ENCODE measurements at places on chromosomes 6 and 20.
A peak's percentile ranks its signal among the peaks of the same experiment; 100 is the strongest.

DNA sequence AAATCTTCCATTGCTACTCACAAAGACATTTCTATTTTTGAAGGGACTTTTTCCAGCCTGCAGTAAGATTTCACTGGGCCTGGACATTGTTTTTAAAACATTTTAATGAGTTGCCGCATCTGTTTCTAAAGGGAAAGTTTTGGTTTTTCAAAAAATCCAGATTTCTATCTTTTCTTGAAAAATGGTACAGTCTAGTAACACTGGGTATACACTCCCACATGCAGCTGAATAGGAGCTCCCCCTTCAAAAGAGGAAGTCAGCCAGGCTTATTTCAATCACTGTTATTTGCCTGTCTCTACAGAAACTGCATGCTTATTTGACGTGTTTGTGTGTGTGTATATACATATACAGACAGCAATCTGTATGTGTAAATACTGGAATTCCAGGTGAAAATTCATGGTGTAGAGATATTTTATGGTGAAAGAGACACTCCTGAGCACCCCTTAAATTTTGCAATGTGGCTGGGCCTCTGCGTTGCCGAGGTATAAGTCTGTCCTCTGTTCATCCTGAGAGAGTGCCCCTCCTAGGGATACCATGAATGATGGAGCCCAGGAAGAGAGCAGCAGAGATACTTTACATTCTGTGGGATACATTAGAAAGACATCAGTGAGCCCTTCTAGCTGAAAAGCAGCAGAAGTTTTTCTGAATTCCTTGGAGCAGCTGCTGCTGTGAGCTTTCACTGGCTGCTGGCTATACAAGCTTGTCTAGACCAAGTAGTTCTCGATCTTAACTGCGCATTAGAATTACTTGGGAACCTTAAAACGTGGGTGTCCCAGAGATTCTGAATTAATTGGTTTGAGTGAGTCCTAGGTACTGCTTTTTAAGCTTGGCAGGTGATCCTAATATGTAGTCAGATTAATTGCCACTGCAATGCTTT, 12.0 kb upstream of the ABRACL start:
- no peak for DNase-seq

DNA sequence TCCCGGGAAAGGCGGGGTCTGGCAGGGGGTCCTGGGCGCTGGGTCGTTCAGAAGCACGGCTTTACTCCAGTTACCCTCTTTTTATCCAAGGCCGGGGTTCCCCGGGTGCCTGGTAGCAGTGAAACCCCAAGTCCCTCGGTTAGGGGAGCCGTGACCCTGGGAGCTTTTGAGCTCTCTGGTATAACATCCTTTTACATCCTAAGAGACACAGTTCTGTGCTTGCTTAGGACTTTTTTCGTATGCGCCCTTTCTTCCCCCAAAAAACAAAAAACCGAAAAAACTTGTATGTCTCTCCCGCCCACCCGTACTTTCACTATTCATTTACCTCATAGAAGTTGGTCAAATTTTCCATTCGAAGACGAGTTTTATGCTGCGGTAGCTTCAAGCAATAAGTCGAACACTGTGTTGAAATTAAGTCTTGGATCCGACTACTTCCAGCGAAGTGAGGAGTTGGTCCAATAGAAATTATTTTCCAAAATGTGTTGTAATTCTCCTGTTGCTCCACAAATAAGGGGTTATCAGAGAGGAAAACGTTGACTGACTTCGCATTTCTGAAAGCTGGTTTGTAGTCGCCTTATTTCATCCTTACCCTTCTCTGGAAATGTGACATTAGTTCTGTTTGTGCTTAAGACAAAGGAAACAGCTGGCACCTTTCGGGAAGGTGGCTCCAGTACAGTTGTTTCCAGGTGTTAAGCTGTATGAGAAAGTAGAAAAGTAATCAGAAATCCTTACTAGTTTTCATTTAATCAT, 816 bp upstream of the MAN1A1 start:
- no peak for DNase-seq

- no peak for DNase-seq
These were observed 11.8 kb upstream of the KCNQ2 start for GRCh38 chr20:63484236-63484635.

DNA sequence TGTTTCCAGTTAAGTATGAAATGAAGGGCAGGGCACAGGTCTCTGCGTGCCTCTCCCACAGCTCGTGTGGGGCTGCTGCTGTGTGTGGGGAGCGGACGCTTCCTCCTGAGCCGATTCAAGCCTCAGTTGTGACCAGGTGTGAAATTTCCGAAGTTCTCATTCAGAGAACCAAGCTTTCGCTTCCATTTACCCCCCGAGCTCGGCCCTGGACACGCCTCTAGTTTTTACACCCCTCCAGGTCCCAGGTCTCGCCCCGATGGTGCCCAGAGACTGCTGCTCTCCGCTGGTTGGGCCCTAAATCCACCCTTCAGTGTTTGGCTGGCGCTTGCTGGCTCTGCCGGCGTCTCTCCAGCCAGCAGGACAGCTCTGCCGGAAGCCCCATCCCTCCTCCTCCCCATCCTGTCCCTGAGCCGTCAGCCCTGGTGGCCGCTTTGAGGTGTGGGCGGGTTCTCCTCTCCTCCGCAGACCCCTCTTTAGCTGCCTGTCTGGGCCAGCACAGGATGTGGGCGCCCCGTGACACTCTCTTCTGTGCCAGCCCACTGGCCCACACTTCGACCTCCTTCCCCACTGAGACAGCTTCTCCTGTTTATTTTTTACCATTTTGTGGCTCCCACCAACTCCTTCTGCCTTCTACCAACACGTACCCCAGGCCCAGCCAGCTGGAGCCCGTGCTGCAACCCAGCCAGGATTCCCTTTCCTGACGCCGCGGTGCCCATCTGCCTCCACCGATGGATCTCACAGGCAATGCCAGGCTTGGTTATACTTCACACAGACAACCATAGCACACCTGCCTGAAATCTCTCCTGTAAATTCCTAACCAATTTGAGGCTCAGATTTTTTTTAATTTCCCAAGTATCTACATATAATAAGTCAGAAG, 142.8 kb downstream of the DLL1 start:
- DNase-seq, result no peak

GRCh38 chr20:3400260-3401155, 7.0 kb downstream of the DNAAF9 start:
- DNase-seq, result no peak

DNA sequence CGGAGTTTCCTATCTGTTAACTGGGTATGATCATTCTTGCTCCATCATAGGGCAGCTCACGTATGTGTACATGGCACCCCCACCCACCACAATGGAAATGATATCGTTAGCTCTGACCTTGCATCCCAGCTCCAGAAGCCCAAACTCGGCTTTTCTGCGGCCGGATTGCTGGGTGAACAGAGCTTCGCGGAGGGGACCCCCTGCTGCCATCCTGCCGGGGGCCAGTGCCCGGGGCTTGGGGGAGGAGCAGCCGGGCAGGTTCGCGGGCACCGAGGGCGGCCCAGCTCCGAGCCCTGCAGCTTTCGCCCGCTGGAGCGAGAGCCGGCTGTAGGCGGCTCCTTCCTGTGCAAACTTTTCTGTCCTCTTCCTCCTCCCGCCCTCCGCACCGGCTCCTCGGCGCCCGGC, 24.9 kb upstream of the FUCA2 start:
- peak; percentile 25 for DNase-seq

DNA sequence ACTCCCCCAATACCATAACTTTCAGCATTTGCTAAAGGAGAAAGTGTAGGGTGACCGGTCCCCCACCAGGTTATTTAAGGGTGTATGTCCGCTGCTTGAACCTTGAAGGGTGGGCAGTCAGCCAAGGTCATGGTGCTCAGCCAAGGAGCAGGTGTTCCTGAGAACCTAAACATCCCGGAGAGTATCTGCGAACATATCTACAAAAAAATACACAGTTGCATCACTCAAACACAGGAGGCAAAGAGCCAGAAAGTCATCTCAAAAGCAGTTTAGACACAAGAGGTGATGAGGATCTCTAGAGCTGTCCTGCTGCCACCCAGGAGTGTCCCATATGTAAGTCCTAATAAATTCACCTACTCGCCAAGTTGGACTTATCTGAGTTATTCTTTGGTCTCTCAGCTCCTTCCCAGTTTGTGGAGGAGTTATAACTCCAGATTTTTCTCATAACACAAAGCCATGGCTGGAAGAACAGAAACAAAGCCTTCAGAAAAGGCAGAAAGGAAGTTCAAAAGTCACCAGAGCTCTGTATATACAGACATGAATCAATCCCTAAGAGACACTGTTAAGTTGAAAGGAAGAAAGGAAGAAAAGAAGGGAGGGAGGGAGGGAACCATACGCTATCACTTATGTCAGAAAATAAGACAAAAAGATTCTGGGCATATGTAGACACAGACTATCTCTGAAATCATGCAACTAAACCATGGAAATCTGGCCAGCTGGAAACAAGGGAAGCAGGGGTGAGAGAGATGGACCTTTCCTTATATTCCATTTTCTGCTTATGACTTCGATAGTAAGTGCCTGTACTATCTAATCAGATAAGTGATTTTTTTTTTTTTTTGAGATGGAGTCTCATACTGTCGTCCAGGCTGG, 11.3 kb downstream of the MBOAT1 start:
- no peak for DNase-seq

GRCh38 chr6:14701946-14702345, 543.9 kb upstream of the JARID2 start:
- DNase-seq, result no peak

DNA sequence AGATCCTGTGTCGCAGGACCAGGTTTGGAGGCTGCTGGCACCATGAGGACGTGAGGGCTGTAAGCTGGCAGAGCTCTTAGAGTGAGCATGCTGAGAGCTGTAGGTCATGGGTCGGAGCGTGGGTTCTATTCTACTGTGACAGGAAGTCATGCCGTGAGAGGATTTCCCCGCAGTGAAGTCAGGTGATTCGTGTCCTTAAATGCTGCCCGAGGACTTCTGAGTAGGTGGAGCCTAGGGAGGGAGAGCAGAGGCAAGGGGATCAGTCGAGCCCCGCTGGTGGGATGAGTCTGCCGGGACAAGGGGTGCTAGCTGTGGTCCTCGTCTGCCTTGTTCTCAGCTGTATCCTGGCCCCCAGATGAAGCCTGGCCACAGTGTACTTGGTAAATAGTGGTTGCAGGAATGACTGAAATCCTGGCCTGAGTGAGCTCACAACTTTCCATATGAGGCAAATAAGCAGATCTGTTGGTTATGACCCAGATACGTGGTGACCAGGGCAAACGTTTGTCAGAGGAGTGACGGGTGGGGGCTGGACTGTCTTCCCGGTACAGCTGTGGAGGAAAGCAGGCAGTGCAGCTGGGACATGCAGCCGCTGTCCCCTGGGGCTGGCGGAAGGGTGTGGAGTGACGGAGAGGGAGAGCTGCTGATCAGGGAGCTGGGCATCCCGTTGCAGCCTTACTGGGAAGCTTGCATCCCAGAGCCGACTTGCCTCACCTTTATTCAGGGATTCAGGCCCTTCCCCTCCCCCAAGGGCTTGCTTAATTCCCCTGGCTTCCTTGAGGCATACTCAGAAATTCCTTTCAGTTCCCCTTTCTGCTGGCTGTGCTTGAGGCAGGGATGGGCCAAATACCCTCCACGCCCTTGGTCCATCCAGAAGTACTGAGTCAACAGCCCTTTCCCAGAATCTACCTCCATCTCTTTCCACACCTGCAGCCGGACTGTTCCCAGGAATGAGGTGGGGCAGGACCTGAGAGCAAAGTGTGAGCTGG, 250.9 kb upstream of the RREB1 start:
- peak; percentile 15 for DNase-seq

DNA sequence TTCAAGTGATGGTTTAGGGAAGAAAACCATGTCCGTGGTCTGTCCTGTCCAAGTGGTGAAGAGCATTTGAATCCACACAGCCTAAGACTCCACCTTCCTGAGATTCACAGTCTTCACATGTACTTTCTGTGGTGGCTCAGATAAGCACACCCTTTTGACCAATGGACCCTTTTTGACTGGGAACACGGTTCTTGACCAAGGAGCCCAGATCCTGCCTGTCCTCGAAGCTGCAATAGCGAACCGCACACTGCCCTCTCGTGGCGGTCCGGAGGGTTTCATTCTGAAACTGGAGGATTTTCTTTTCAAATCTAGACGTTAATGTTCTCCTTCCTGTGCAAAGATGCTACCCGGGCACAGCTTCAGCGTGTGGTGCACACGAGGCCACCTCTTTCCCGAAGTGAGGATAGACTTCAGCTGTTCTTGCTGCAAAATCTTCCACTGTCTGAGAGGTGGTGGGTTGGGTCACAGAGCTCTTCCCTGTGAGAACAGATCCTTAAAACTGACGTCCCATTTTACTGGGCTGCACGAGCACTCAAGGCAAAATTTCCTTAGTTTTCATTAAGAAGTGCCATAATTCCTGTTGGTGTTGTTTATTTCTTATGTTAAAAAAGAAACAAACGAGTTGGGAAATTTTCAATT, 90.5 kb downstream of the SYNJ2 start:
- peak; percentile 56 for DNase-seq

DNA sequence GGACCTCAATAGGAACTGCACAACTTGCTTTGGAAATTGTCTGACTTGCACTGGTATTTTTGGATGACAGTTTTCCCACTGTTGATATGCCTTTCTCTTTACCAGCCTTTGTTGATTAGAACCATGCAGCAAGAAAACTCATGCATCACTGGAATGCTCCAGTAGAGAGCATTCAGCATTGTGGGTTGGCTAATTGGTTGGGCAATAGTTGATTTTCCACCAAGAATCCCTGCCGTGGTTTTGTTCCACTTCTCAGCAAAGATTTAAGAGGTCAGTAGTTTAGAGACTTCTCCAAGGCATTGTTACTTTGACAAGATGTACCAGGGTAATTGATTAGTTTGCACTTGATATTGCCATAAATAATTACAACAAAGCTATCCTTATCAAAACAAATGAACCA, 260.0 kb downstream of the DHX35 start:
- DNase-seq, result no peak

DNA sequence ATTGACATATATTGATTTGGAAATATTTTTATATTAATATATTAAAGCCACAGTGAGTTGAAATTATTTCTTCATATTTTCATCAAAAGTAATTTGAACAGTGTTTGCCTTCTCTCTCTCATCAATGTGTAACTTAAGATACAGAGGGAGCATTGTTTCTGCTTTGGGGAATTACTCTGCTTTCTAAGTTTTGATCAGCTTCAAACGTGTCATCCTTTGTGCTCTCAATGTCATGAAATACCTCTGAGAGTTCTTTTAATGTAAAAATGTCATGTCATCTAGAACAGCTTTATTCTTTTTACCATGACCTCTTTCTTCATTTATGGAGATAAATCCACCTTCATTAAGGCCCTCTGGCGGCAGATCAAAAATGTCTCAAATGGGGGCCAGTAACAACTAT, 259.4 kb upstream of the STXBP5 start:
- no peak for DNase-seq

- DNase-seq, result no peak
These were observed 76.2 kb downstream of the SLC24A3 start for GRCh38 chr20:19288636-19289035.
